ENCODE measurements at places on chromosomes 3 and 15.

DNA sequence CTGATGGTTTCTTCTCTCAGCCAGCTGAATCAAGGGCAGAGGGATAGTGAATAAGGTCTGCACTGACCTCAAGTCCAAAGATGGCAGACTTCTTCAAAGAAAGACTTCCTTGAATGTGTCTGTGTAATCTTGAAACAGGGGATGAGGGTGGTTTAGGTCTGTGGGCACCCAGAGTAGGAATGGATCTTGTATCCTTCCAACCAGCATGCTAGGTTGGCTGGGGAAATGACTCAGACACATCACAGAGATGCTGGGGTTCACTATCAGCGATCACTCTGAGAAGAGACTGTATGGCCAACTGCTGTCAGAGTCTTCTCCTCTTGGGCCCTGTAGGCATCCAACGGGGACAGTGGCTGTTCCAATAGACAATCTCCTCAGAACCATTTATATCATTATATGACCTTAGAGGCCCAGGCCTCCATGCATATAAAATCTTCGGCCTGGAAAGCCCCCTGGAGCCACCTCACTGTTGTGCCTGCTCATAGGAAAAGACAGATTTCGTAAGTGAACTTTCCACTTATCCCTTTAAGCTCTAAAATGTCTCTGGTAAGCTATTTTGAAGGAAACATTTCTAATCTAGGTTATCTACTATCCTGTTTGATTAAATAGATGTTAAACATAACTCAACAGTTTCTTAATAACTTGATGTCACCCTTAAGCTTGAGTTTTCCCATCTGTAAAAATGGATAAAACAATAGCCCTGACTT, 58.5 kb downstream of the TIPARP start:
- no peak for DNase-seq

- no peak for DNase-seq
Measured at GRCh38 chr3:8953313-8953712, 10.0 kb downstream of the RAD18 start.

DNA sequence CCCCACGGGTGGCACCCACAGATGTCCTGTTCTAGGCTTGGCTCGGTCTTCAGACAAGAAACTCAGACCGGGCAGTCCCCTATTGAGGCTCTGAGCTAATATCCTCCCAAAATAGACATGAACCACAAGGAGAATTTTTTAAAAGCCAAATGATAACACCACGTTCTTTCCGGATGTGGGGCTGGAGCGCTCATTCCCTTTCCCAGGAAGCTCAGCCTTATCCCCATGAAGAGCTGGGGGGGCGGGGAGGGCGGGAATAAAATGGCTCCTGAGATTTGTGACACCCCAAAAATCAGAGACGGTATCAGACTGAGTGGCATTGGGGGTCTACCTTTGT, 1.1 kb downstream of the SLC6A1 start:
- no peak for DNase-seq

GRCh38 chr3:16295298-16295890, 30.4 kb downstream of the OXNAD1 start:
- no peak for DNase-seq

DNA sequence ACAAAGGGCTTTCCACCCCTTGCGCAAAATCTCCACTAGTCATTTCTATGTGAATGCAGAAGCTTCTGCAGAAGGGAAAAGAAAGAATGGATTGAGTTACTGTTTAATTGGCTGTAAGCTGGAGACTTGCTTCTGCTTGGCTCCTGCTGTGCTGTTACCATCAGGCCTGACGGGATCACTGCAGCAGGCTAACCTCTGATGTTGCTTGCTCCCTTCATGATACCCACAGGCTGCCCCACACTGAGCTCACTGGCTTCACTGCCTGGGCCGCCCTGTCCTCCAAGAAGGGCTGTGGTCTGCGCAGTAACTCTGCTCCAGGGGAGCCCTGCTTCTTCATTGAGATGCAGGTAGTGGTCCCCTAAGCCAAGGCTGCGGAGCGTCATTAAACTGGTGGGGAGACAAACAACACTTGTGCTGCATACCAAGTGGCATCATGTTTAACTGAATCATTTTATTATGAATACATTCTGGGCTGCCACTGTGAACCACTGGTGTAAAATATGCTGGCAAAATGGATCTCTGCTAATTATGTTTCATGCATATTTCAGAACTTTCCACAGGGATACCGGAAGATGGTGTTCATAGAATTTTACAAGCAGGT, 78.6 kb downstream of the WDR49 start:
- DNase-seq, result no peak
